ENCODE measurements at places on chromosomes 5 and 9.
A peak's percentile ranks its signal among the peaks of the same experiment; 100 is the strongest.

- DNase-seq, result no peak
Measured at GRCh38 chr5:134206627-134207160, 19.2 kb downstream of the PPP2CA start.

DNA sequence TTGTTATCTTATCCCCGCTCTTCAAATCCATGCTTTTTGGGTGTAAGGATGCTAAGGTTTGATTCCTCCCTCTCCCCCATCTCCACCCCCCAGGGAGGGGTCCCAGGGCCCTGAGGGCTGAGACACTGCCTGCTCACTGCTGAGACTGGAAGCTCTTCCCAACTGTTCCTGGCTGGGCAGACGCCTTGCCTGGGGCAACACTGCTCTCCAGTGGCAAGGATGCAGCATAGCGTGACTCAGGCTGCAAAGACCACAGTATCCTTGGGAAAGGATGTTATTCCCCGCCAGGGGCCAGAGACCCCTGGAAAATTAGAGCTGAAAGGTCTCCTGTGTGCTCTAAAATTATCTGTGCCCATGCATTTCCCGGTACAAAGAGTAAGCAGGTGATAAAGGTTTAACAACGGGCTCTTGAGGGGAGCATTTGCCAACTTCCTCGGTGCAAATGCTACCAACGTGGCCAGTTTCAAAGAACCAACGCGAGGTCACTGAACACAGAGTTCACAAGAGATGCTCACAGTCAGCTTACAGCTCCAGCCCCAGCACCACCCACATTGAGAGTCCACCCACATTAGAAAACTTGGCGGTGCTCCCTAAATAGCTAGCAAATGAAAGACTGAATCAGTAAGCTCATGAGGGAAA is 271.9 kb downstream of the NSG2 start:
- peak; percentile 63 for DNase-seq

- no peak for DNase-seq
Measured at GRCh38 chr5:59532979-59533729, 360.4 kb downstream of the PDE4D start.

GRCh38 chr9:135422341-135422944 is 57.1 kb upstream of the PPP1R26 start:
- DNase-seq, result no peak

DNA sequence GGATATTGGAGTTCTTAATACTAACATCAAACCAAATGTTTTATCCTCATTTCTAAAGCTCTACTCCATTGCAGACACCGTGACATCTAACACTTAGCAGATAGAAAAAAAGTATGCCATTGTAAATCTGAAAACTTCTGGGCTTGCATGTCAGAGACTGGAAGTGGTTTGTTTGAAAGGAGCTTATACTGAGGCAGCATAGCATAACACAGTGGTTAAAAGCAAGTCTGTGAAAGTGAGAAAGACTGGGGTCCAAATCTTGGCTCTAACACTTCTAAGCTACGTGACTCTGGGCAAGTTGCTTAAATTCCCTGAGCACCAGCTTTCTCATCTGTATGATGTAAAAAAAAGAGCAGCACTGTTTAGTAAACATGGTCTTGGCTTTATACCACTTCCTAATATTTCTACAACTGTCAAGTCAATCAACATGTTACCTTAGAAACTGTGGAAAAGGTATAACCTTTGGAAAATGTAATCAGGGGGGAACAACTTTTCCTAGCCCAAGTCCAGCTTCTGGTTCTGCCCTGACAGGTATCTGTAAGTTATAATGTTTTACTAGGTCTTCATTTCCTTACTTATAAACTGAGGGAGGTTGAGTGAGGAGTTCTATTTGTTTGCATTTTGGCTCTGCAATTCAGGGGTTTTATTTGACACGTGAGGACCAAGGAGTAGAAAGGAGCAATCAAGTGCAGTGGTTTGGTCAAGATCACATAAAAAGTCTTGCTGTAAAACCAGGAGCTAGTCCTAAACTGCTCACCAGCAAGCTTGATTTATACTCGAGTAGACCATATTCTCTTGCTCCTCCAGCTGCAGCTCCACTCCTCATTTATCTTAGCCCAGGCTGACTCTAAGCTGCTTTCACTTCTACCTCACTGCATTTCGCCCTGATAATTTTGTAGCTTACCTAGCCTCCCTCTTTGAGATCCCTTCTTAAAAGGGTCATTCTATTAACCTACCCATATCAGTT is 541.0 kb downstream of the RAB3C start:
- no peak for DNase-seq

Measured in M059J (cell line).